RPMI7951 (cell line): ENCODE measurements at places on chromosomes 5 and 9.

GRCh38 chr9:112861638-112862555, 28.8 kb downstream of the SLC46A2 start:
- DNase-seq, result no peak

GRCh38 chr5:96649251-96649662, 12.9 kb upstream of the CAST start:
- DNase-seq, result no peak

GRCh38 chr9:84615544-84615943, 54.0 kb upstream of the NTRK2 start:
- no peak for DNase-seq

GRCh38 chr9:18759827-18760226, 273.2 kb downstream of the SAXO1 start:
- DNase-seq, result no peak

- DNase-seq, result peak; percentile 62
Measured at GRCh38 chr9:127360829-127361228, 36.1 kb upstream of the SLC2A8 start.

- DNase-seq, result no peak
Measured at GRCh38 chr5:151108566-151108965, 27.7 kb upstream of the TNIP1 start.
